ENCODE measurements at places on chromosomes 7 and 10.

DNA sequence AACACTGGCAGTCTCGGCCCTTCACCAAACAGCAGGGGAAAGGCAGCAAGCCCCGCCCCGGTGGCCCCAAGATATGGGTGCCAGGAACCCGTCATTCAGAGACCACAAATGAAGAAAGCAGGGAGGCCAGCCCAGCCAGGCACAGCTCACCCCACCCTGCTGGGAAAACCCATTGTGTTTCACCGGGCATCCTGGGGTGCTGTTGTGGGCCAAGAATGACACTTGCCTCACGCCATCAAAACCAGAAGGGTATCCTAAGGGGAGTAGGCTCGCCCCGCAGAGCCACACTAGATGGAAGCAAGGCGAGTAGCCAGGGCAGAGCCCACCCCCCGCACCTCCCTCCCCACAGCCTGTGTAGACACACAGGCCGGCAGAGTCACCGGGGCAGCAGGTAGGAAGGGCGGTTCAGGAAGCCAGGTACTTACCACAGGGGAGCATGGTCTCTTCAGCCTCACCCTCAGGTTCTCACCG is 72.5 kb upstream of the KCNMA1 start:
- no peak for DNase-seq

DNA sequence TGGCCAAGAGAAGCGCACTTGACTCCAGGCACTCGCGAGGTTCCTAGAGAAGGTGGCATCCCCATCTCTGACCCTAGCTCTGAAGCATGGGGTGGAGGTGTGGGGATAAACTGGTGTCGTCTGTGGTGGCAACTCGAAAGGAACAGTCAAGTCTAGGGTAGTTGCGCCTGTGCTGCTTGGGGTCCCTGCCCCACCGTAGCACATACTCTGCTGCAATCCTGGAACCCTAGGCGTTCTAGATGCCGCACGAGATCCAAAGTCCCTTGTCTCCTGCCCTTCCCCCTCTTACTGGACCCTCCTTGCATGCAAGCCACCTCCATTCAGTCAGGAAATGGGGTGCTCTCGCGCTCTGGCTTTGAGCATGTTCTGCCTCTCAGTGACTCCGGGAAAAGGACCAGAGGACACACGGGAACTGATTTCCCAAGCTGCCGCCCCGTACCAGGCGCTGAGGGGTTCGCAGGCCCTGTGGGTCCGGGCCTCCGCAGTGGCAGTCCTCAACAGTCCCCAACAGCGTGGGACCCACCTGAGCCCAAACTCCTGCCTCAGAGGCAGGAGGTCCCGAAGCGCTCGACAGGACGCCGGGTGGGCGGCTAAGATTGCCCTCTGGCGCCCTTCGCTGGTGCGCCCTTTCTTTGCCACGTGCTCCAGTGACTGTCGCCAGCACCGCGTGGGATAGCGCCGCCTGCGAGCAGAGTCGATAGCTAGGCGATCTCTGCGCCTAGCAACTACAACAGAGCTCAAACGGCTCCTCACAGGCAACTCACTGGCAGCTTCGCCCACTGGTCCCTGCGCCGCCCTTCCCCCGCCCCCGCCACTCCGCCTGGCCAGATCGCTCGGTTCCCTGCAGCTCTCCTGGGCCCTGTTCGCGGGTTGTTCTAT is 452.0 kb downstream of the REEP3 start:
- no peak for DNase-seq

- no peak for DNase-seq
Observed at GRCh38 chr7:146150153-146150552, 33.6 kb downstream of the CNTNAP2 start.

GRCh38 chr10:61065051-61065450 is 121.1 kb upstream of the RHOBTB1 start:
- no peak for DNase-seq

DNA sequence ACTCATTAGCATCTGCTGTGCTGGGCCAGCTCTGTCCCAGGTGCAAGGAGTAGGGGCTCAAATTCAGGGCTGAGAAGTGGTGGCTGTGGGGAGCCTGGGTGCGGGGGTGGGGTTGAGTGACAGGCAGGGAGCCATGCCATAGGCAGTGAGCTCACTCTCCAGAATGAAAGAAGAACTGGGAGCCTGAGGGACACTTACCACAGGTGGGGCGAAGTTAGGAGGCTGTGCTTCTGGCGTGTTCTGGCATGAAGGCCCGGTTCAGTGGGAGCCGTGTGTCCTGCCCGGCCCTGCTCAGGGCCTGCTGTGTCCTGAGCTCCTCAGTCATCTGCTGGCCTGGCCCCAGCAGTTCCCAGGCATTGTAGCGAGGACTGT is 62.5 kb downstream of the MKI67 start:
- no peak for DNase-seq
